Stimulated activated CD4-positive, alpha-beta T cell treated with anti-CD3 and anti-CD28 coated beads, Interleukin-2, amount 100 ng/mL, for 24 hours (primary cell): ENCODE measurements at places on chromosomes 4 and X.
A peak's percentile ranks its signal among the peaks of the same experiment; 100 is the strongest.

DNA sequence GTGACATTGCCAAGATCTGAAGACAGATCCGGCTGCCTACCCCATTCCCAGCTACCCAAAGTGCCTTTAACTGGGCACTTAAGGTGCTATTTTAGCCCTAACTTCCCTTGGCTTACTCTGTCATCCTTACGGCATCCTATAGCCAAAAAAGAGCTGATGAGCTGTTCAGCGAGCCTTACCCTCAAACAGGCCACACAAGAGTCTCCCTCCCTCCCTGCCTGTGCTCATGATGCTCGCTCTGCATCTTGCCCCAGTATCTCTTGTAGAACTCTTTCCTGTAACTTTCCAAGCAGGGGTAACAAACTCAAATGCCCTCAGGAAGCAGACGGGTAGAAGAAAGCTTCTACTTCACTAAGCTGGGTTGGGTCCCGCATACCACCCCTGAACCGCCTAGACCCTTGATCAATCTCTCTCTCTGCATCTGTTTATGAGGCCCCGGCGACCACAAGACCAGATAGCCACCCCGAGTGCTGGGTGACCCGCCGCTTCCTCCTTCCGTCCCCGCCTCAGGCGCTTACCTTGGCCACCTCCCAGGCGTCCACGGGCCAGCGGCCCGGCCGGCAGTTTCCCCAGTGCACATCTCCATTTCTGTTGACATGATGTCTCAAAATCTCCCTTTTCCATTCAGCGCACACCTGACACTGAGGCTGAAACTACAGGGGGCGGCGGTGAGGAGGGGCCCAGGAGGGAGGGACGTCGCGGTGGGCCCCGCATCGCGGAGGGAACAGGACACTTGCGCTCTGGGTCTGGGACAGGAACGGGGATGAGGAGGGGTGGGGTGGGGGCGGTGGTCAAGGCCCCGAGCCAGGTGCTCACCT lies 663 bp downstream of the CXorf38 start:
- peak; percentile 24 for DNase-seq

DNA sequence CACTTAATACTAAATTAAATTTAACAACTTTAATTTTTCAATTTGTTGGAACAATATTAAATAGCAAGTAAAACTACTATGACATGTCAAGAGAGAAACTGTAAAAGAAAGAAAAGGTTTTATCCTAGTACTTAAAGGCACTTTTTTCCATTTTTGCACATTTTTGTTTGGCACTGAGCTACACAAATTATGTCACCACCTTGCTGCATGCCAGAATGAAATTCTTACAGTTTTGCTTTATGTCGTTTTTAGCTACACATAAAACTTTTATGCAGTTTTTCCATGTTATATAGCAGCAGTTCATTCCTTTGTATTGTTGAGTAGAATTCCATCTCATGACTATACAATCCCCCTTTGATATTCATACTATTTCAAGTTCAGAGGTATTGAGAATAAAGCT lies 99.1 kb upstream of the RXFP1 start:
- no peak for DNase-seq

DNA sequence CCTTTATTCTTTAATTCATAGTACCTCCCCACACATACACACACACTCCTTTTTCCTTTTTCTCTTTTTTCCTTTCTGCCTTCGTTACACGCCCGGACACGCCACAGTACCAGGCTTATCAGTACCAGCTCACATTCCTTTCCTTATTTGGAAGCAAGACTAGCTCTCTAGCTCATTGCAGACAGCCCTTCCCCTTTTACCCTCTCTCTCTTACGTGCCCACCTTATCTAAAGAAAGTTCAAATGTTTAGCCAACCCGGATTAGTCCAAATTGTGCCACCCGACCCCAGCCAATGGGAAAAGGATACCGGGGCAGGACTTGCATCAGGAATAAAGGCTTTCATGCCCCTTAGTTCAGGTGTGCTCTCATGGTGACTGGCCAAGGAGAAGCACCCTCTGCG lies 194.7 kb upstream of the VCX3A start:
- no peak for DNase-seq

DNA sequence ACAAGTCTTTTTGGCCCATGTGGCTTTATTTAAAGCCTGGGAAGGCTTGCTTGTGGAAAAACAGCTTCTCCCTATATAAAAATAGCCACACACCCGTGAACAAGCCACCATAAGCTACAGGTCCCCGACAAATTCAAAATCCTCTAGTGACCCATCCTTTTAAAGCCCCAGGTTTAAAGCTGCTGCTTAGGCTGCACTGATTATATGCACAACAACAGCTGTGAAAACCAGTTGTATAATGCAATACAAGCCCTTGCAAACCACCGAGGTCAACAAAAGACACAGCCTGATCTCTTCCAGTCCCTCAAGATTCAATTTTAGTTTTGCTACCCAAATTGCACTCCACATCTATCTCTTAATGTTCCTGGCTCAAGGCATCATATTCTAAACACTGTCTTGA lies 186.0 kb upstream of the WDFY3 start:
- no peak for DNase-seq

DNA sequence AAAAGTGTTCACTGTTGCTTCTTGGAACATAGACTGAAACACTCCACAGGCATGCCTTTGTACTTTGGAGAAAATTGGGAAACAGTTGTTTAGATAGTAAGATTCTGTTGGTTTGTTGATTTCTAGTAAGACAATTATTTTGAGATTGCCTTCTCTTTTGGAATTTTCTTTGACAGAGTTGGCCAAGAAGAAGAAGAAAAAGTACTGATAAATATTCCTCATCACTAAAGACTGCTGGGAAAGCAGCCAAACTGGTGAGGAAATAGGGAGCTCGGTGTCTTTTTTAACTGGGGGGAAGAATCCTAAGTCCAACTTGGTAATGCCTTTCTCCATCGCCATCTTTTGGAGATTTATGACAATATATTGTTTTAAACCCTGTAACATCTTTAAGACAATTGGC lies 370.7 kb downstream of the GPAT3 start:
- DNase-seq = no peak

DNA sequence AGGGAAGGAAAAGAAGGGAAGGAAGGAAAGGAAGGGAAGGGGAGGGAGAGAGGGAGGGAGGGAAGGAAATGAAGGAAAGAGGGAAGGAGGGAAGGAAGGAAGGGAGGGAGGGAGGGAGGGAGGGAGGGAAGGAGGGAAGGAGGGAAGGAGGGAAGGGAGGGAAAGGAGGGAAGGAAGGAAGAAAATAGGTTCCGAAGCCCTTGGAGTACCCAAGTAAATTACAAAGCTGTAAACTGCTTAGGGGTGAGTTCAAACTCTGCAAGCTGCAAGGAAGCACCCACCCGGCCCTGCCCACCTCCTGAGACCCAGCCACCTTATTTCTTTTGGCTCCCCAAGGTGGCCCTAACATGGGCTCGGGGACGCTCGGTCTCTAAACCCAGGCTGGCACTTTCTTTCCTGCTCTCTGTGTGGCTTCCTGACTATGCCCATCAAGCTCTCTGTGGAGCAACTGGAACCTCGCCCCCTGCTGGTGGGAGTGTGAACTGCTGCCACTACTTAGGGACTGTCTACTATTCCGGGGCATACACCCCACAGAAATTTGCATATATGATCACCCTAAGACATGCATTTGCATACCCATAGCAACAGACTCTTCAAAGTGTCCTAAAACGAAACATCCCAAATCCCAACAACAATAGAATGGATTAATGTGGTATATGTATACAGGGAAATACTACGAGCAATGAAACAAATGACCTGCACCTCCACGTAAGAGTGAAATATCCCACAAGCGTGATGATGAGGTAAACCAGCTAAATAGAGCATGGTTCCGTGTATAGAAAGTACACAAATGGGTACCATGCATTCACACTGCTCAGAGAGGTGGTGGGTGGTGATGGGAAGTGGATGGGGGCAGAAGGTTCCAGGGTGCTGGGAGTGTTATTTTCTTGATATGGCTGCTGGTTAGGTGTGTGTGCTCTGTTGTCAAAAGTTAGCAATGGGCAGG lies 151.7 kb upstream of the TBL1X start:
- DNase-seq = peak; percentile 81

- DNase-seq = no peak
Measured at GRCh38 chrX:79161655-79162054, 17.2 kb downstream of the GPR174 start.

DNA sequence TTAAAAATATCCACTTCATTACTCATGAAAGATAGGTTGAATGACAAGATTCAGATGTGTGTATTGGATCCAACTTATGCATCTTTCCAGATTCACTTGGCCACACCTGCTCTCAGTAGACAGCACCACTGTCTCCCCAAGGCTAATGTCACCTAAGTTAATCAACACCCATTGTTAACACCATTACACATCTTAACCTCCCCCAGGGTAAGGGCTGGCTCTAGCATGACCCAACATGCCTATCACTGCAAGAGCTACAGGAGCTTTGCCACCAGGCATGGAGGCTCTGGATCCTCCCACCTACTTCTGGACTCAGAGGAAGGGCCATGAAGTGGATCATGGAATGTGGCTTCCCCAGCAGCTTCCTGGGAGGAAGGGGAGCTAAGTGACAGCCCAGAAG lies 32.8 kb upstream of the LSM6 start:
- no peak for DNase-seq

GRCh38 chr4:147717878-147718277 lies 14.0 kb upstream of the ARHGAP10 start:
- DNase-seq = no peak

DNA sequence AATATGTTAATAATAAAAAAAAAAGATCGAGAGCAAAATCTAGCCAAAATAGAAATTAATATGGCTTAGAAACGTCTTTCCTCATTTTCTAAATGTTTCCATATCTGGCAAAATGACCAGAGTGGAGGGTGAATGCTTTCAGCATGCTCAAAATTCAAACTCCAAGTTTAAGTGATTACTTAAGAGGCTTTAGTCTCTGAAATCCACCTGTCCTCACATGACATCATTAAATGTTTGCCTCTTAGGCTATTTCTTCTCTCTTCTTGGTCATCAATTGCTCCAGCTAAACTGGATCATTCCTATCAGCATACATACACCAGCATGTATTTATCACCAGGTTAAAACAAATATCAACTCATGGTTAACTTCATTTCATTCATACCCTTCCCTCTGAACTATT lies 54.5 kb upstream of the ATXN3L start:
- DNase-seq = no peak

GRCh38 chr4:176323511-176324160 lies 3.9 kb downstream of the SPCS3 start:
- DNase-seq = no peak

- no peak for DNase-seq
Measured at GRCh38 chrX:80578517-80579105, 158.4 kb downstream of the TENT5D start.
